ENCODE measurements at places on chromosomes 16 and 17. TPM values are rescaled to one million over a fixed set of nuclear protein-coding genes. Genes with fewer than 3 reads are reported as not detected.

GRCh38 chr16:14203166-14203565, 132.0 kb downstream of the MRTFB start:
- no peak for ATAC-seq

WNT9B gene
- not detected for total RNA-seq

DNA sequence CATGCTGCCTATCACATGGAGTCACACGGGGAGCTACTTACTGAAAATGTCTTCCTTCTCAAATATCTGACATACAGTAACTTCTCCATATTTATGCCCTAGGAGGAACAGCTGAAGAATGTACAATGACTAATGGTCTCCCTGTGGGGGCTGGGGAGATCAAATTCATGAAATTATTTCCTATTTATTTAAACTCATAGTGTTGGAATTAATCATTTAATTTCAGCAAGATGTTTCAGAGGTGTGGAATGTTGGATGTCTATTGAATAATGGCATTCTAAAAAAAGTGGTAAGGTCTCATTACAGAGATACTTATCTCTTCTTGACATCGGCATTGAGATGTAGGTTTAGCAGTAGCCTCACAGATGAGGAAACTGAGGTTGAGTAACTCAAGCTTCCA, 214.3 kb upstream of the CDH11 start:
- ATAC-seq = no peak

GRCh38 chr17:82235775-82236141, 6.9 kb downstream of the SLC16A3 start:
- ATAC-seq = no peak

GRCh38 chr17:67132366-67132765, 88.0 kb downstream of the CACNG1 start:
- ATAC-seq = no peak

DNA sequence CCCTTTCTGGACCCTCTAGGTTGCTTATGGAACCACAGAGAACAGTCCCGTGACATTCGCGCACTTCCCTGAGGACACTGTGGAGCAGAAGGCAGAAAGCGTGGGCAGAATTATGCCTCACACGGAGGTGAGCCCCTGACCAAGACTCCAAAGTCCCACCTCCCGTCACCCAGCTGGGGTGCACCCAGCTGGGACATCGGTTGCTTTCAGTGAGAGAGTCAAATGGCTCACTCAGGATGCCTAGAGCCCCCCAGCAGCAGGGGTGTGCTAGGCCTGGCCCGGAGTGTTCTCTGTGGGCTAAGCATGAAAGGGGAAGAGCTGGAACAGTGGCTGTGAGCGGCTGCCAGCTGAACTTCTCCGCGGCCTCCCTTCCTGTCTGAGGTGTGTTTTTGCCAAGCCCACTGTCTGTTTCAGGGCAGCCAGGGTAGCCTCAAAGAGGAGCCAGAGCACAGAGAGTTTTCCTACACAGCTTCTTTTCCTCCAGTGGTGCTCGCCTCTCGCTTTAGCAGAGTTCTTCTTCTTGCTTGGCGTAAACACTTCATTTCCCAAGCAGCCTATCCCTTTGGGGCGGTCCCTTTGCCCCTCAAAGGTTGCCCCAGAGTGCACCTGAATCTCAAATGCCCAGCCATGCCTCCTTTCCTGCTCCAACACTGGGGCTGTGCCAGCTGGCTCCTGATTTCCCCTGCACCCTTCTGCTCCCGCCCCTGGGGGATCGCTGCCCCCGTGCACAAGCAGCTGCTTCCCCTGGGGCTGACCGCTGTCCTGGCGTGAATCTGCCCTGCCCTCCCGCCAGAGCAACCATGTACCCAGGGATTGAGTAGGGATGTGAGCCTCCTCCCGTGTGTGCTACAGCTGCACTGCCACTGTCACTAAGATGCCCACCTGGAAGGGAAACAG, 2.6 kb upstream of the CHAD start:
- no peak for ATAC-seq

GRCh38 chr17:77755410-77755963, 203.0 kb upstream of the TNRC6C start:
- no peak for ATAC-seq

KLHL10 gene
- not detected for total RNA-seq

ITGAX gene
- total RNA-seq = 25.5 TPM

- ATAC-seq = no peak
Measured at GRCh38 chr16:26019381-26020242, 327.9 kb downstream of the HS3ST4 start.

KRT24 gene
- total RNA-seq = not detected

- ATAC-seq = no peak
Measured at GRCh38 chr17:74604761-74605160, 12.7 kb upstream of the CD300LD start.

Data from activated T-helper 17 cell treated with anti-CD3 and anti-CD28 coated beads, Interleukin-2, amount 50 U/mL, for 72 hours (primary cell).